ENCODE measurements at places on chromosomes 2 and 18. TPM values are rescaled to one million over a fixed set of nuclear protein-coding genes. Genes with fewer than 3 reads are reported as not detected.

- H3K4me1 ChIP-seq, result no peaks in the 10 kb centered on the region
- no peak for DNase-seq
- no peak overlapping the region for H3K4me3 ChIP-seq
- H3K27me3 ChIP-seq, result peaks cover 6% of the 10 kb centered on the region
- no peaks in the 10 kb centered on the region for H3K36me3 ChIP-seq
Observed at GRCh38 chr18:5840547-5840946, 54.8 kb downstream of the TMEM200C start.

DNA sequence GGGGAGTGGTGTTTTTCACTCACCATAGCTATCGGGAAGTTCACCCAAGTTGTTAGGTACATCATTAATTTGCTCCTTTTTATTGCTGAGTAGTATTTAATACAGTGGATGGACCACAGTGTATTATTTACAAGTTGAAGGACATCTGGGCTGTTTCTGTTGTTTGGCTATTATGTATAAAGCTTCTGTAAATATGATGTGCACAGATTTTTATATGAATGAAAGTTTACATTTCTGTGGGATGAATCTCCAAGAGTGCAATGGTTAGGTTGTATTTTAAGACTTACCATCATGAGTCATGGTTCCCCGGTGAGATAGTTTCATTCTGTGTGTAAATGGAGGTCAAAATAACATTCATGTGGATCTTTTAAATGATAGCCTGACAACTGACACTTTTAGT lies 337.4 kb downstream of the PTPRM start:
- no peak for DNase-seq
- no peaks in the 10 kb centered on the region for H3K27me3 ChIP-seq
- no peak overlapping the region for H3K27ac ChIP-seq

- H3K4me3 ChIP-seq, result no peak overlapping the region
- DNase-seq, result no peak
- no peaks in the 10 kb centered on the region for H3K36me3 ChIP-seq
- H3K27me3 ChIP-seq, result peaks cover 3% of the 10 kb centered on the region
- H3K27ac ChIP-seq, result no peak overlapping the region
Observed at GRCh38 chr2:28955467-28955866, 25.6 kb upstream of the TOGARAM2 start.

- H3K4me3 ChIP-seq, result no peak overlapping the region
- no peaks in the 10 kb centered on the region for H3K36me3 ChIP-seq
- no peak overlapping the region for H3K27ac ChIP-seq
- H3K27me3 ChIP-seq, result no peaks in the 10 kb centered on the region
- no peak for DNase-seq
Observed at GRCh38 chr2:220337611-220338440, 710.4 kb downstream of the SLC4A3 start.

Gene RANBP2
- 86.1 TPM for total RNA-seq

- no peak overlapping the region for H3K4me3 ChIP-seq
- peaks cover 11% of the 10 kb centered on the region for H3K27me3 ChIP-seq
- no peaks in the 10 kb centered on the region for H3K4me1 ChIP-seq
Observed at GRCh38 chr2:119746836-119747686, 12.7 kb upstream of the PTPN4 start.

GRCh38 chr18:6270771-6271216 lies 143.9 kb downstream of the L3MBTL4 start:
- no peaks in the 10 kb centered on the region for H3K4me1 ChIP-seq
- H3K27me3 ChIP-seq, result peaks cover 34% of the 10 kb centered on the region
- H3K36me3 ChIP-seq, result no peaks in the 10 kb centered on the region
- H3K4me3 ChIP-seq, result no peak overlapping the region
- DNase-seq, result no peak
- no peak overlapping the region for H3K27ac ChIP-seq

DNA sequence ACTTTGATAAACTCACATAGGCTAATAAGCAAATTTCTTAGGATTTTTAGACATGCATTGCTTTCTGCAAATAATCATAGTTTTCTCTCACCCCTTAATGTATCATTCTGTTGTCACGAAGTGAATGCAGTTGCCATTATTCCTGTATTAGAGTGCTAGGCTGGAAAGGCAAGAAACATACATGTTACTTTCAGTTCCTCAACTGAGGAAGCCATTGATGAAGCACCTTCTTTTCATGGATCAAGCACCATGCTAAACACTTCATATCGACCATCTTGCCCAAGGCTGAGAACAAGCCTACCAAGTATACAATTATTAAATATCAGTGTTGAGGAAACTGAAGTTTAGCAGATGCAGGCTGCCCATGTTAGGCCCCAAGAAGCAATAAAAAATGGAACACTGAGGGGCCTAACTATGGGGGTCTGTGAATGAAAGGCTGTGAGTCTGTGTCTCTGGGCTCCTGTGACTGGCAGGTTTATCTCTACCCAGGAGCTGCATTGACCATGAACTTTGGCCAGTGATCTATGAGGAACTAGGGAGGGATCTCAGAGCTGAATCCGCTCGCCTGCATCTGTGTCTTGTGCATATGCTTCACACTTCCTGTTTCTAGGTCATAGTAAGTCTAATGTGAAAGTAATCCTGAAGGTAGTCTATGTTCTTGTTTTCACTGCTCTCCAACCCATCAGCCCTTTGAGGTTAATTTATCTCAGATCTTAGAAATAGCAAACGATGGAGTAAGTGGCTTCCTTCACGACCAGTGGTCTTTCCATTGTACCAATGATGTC lies 16.0 kb upstream of the TSPYL6 start:
- H3K27ac ChIP-seq, result no peak overlapping the region
- DNase-seq, result no peak
- peaks cover 7% of the 10 kb centered on the region for H3K4me1 ChIP-seq
- no peak overlapping the region for H3K4me3 ChIP-seq
- H3K27me3 ChIP-seq, result no peaks in the 10 kb centered on the region

DNA sequence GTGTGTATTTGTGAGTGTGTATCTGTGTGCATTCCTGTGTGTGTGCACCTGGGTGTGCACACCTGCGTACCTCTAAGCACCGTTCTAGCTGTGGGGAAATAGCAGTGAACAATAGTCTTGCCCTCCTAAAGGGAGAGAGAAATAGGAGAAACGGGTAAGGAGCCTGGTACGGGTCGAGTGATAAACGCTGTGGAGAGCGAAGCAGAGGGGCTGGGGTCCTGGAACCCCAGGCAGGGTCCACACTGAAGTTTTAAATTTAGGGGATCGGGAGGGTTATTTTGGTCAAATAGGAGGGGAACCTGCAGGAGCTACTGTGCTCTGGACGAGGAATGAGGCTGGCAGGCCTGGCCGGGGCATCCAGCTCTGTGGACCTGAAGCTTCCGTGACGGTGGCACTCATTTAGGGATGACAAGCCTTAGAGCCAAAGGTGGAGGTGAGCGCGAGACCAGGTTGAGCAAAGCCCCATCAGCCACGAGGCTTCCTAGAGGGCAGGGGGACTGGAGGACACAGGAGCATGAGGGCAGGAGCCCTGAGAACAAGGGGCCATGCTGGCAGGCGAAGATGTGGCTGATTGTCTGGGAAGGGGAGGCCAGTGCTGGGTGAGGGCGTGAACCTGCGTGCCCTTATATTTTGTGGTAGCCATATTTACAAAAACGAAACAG lies 188.0 kb downstream of the RTP5 start:
- no peak for DNase-seq
- no peak overlapping the region for H3K27ac ChIP-seq
- H3K4me1 ChIP-seq, result no peaks in the 10 kb centered on the region
- H3K36me3 ChIP-seq, result no peaks in the 10 kb centered on the region

Gene CDCA7
- 0.73 TPM for total RNA-seq

DNA sequence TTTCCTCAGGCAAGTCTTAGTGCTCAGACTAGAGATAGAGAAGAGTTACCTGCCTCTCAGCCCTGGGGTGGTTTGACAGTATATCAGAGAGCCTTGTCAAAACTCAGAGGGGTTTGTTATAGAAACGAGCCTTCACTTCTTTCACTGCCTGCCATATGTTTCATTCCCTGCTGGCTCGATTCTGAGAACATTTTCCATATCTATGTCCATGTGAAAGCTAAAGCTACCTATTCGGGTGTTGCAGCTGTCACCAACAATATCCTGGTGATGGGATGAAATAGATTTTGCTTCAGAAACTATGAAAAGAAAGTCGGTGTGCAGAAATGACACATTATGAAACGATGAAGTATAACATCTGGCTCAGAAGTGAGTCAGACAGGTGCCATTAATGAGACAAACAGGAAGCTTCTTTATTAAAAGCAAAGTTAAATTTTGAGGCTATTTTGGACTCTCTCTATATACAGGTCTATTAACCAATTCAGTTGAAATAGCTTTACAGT lies 56.1 kb upstream of the TANK start:
- no peak overlapping the region for H3K4me3 ChIP-seq
- H3K4me1 ChIP-seq, result no peaks in the 10 kb centered on the region
- H3K27ac ChIP-seq, result no peak overlapping the region
- H3K36me3 ChIP-seq, result no peaks in the 10 kb centered on the region
- peaks cover 2% of the 10 kb centered on the region for H3K27me3 ChIP-seq

DNA sequence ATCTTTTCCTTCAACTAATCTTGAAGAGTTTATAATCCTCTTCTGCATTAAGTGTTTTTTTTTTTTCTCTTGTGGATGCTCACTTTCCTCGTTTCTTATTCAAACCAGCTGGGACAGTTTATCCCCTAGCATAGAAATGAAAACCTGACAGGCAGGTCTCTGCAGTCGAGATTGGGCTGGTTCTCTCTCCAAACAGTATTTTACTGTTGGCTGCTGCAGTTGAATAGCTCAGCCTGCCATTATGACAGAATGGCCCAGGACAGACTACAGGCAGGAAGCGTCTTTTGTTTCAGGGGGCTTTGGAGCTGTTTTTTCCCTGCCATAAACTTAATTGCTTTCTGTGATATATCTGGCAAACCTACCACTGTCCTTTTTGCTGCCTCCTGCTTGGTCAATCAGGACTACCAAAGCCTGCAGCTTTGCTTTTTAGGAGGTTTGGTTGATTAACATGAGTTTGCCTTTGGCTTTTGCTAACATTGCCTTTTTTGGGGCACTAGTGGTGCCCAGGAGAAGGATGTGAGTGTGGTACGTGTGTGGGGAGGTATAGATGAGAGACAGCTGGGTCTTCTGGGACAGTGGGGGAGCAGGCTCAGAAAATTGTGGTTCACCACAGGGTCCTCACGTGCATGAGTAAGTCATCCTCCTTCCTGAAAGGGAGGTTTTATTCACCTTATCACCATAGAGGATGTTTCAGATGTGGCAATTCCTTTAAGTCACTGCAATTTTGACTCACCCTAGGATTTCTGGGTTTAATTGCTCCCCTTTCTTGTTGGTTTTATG lies 128.7 kb downstream of the LYPD6B start:
- peaks cover 16% of the 10 kb centered on the region for H3K27me3 ChIP-seq
- peak; percentile 85 for DNase-seq
- H3K36me3 ChIP-seq, result peaks cover 3% of the 10 kb centered on the region
- peak overlapping the region; percentile 47 for H3K4me3 ChIP-seq

- H3K4me1 ChIP-seq, result no peaks in the 10 kb centered on the region
- DNase-seq, result no peak
- H3K4me3 ChIP-seq, result no peak overlapping the region
- no peaks in the 10 kb centered on the region for H3K27me3 ChIP-seq
Observed at GRCh38 chr18:56509656-56510055, 128.7 kb downstream of the TXNL1 start.

DNA sequence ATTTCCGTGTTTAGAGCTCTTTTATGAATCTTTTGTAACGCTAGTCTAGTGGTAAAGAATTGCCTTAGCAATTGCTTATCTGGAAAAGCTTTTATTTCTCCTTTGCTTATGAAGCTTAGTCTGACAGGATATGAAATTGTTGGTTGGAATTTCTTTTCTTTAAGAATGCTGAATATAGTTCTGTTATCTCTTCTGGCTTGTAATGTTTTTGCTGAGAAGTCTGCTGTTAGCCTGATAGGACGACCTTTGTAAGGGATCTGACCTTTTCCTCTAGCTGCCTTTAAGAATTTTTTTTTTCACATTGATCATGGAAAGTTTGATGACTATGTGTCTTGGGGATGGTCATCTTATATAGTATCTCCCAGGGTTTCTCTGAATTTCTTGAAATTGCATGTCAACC lies 101.1 kb downstream of the TRABD2A start:
- H3K4me1 ChIP-seq, result peaks cover 69% of the 10 kb centered on the region
- no peaks in the 10 kb centered on the region for H3K27me3 ChIP-seq
- peaks cover 21% of the 10 kb centered on the region for H3K36me3 ChIP-seq
- H3K4me3 ChIP-seq, result peak overlapping the region; percentile 46
- no peak for DNase-seq

GRCh38 chr2:238952261-238952919 lies 104.5 kb downstream of the TWIST2 start:
- H3K27ac ChIP-seq, result no peak overlapping the region
- H3K4me3 ChIP-seq, result no peak overlapping the region
- no peak for DNase-seq
- H3K27me3 ChIP-seq, result peaks cover 32% of the 10 kb centered on the region
- no peaks in the 10 kb centered on the region for H3K36me3 ChIP-seq

DNA sequence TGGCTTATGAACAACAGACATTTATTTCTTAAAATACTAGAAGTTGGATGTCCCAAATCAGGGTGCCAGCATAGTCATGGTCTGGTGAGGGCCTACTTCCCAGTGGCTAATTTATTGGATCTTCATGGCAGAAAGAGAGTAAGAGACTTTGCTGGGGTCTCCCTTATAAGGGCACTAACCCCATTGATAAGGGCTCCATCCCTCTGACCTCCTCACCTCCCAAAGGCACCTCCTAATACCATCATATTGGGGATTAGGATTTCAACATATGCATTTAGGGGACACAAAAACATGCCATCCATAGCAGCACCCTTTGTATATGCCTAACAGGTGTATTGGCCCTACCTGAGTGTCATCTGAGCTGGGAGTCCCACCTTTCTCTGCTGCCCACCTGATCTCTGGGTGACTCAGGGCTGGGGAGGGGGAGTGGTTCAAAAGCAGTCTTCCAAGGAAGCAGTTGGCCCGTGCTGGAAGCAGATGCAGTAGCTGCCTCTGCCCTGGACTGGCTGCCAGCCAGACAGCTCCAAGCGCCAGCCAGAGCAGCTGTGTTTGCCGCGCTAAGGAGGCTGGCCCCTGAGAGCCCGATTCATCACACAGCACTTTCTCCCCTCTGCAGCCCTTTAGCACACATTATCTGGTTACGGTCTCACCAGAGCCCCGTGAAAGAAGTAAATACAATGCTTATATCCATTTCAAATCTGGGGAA lies 84.6 kb downstream of the SMAD7 start:
- no peaks in the 10 kb centered on the region for H3K4me1 ChIP-seq
- peak overlapping the region; percentile 10 for H3K27ac ChIP-seq
- no peaks in the 10 kb centered on the region for H3K27me3 ChIP-seq
- no peak for DNase-seq

DNA sequence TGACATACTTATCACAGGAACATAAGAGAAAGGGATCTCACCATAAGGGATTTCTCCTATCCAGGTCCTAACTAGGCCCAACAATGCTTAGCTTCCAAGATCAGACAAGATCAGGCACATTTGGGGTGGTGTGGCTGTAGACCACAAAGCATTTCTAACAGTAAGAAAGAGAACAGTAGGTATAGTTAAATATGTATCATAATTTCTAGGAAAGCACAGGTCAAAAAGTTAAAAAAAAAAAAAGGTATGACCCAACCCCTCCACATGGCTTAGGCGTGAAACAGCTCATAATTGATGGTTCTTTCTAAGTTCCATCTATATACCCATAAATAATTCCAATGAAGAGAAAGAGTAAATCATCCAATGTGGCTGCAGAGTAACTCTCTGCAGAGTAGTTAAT lies 6.9 kb downstream of the PRKD3 start:
- H3K27ac ChIP-seq, result no peak overlapping the region
- no peaks in the 10 kb centered on the region for H3K27me3 ChIP-seq
- H3K4me3 ChIP-seq, result no peak overlapping the region
- DNase-seq, result no peak
- peaks cover 25% of the 10 kb centered on the region for H3K36me3 ChIP-seq

Gene ASPRV1
- 2.8 TPM for total RNA-seq
